Cerebellum (tissue), 4 donors: ENCODE measurements at places on chromosomes 7 and 10. TPM values are rescaled to one million over a fixed set of nuclear protein-coding genes. Genes with fewer than 3 reads are reported as not detected.

The PLPP4 gene
- 27.6 TPM for total RNA-seq

DNA sequence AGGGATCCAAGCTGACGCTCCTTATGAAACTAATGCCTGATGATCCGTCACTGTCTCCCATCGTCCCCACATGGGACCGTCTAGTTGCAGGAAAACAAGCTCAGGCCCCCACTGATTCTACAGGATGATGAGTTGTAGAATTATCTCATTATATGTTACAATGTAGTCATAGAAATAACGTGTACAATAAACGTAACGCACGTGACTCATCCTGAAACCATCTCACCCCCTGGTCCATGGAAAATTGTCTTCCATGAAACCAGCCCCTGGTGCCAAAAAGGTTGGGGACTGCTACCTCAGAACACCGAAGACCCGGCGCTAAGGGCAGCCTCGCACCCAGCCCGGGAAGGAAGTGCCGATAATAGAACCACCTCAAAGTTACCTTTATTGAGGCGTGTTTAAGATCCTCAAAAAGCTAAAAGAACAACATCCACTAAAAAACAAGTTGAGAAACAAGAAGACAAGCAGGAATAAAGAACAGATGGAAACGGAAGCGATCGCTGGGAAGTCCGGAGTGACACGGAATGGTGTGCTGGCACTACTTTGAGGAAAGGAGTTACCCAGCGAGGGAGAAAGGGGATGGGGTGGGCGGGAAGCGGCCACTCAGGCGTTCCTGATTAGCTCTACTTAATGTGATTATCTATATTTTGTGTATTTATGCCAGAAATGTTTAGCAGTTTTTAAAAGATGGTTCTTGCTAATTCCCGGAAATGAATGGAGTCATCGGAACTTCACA, 50.1 kb upstream of the PRKAR1B start:
- no peak for DNase-seq

GRCh38 chr7:149450821-149451220, 10.0 kb downstream of the ZNF777 start:
- DNase-seq, result no peak

- no peak for DNase-seq
Observed at GRCh38 chr10:125265579-125265955, 105.2 kb upstream of the CTBP2 start.

The CCDC172 gene
- not detected for total RNA-seq

The AKR1C8 gene
- total RNA-seq, result 0.45 TPM

The CTTNBP2 gene
- total RNA-seq, result 63.5 TPM

The WIPF3 gene
- total RNA-seq, result 2.4 TPM

The ZNF425 gene
- 3.5 TPM for total RNA-seq

The ANKMY2 gene
- total RNA-seq, result 37.8 TPM

The CPXM2 gene
- total RNA-seq, result 1.8 TPM

- DNase-seq, result no peak
Observed at GRCh38 chr7:41679566-41679965, 23.3 kb downstream of the INHBA start.
